Kidney (tissue), 22 donors: ENCODE measurements at places on chromosomes 1 and 21. TPM values are rescaled to one million over a fixed set of nuclear protein-coding genes. Genes with fewer than 3 reads are reported as not detected.

- no peak for DNase-seq
Measured at GRCh38 chr1:165234149-165234548, 122.4 kb downstream of the LMX1A start.

DNA sequence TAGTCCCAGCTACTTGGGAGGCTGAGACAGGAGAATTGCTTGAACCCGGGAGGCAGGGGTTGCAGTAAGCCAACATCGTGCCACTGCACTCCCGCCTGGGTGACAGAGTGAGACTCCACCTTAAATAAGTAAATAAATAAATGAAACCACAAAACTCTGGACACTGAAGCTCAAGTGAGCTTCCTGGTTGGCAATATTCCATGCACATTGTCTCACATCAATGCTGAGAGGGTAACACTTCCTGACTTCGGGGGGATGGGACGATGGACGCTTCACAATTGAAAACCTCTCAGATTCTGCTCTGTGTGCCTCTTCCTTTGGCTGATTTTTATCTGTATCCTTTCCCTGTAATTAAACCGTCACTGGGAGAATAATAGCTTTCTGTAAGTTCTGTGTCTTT lies 70.0 kb upstream of the ZNF644 start:
- DNase-seq, result no peak

- DNase-seq, result no peak
Measured at GRCh38 chr1:232372841-232373440, 257.0 kb downstream of the SIPA1L2 start.

GRCh38 chr1:223860051-223860622 lies 14.4 kb upstream of the TP53BP2 start:
- no peak for DNase-seq

DNA sequence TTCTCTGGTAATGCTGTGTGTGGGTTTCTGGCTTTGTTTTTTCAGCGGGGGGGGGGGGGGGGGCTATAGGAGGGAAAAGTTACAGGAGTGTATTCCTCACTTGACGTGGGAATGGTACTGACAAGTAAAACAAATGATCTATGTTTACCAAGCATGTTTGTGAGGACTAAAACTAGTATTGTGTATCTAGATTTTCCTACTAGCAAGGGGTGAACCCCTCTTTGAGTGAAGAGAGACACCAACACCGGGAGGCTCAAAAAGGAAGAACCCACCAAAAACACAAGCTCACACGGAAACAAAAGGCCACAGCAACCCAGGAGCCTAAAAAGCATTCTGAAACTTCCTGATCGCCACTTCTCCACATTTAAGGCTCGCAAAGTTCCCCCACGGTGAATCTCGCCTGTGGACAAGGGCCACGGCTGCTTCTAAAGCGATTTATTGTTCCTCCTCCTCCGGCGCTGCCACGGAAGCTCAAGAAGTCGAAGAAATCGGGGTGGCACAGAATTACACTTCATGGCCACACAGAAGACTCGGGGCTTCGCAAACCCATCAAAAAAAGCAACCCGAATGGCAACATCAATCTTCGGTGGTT lies 703 bp downstream of the PUM1 start:
- peak; percentile 41 for DNase-seq

- DNase-seq, result no peak
Measured at GRCh38 chr1:26861286-26861701, 1.7 kb upstream of the SFN start.

- DNase-seq, result no peak
Measured at GRCh38 chr1:17630048-17630830, 90.7 kb downstream of the ARHGEF10L start.

GRCh38 chr1:227321035-227321434 lies 2.7 kb upstream of the CDC42BPA start:
- DNase-seq, result no peak

DNA sequence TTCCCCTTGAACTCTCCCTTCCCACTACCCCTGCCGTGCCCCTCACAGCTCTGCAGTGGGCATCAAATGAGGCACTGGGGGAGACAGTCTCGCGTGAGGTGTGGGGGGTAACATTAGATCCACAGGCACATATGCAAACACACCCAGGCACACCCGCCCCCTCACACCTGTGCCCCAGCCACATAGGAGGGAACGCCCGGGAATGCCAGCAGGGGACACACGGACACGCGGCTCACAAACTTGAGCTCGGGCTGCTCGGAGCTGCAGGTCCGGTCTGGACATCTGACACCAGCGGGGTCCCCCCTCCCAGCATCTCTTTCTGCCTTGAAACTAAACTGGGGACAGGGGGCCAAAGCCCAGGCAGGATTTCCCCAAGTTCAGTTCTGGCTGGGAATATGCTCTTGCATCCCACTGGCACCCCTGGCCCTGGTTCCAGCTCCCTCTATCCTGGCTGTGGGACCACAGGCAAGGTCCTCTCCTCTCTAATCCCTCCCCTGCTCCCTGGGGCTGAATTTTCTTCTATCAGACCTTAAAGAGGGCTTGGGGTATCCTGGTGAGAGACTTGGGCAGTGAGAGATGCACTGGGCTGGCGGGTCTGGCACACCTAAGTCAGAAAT lies 30.6 kb downstream of the CDCP2 start:
- no peak for DNase-seq

- no peak for DNase-seq
Measured at GRCh38 chr1:55352080-55352810, 137.1 kb upstream of the USP24 start.

- DNase-seq, result no peak
Measured at GRCh38 chr21:42747276-42747701, 93.9 kb downstream of the PDE9A start.

GRCh38 chr1:22957066-22957465 lies 15.6 kb downstream of the LACTBL1 start:
- DNase-seq, result no peak

DNA sequence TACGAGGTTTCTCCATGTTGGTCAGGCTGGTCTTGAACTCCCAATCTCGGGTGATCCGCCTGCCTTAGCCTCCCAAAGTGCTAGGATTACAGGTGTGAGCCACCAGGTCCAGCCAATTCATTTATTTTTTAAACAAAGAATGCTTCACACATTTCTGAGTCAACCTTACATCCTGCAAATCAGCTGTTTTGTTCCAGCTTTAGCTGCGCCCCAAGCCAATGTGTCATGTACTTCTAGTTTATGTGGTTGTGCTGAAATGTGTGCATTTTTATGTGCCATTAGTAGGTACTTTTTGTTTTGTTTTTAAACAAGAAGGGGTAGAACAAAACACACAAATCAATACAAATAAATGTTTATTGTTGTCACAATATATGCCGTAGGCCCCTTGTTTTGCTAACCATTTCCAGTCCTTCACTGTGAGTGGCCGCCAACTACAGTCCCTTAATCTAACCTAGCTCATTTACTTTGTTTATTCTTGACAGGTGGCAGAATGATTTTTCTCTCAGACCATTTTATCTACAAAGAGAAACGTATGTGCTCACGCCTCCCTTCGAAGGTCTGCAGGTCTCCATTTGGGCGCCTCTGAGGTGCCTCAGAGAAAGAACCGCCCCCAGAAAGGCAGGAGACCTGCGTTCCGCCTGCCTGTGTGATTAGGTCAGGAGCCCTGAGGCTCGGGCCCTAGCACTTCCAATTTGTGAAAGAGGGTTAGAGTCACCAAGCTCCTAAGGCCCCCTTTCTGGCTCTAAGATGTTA lies 2.8 kb upstream of the CASQ2 start:
- no peak for DNase-seq

DNA sequence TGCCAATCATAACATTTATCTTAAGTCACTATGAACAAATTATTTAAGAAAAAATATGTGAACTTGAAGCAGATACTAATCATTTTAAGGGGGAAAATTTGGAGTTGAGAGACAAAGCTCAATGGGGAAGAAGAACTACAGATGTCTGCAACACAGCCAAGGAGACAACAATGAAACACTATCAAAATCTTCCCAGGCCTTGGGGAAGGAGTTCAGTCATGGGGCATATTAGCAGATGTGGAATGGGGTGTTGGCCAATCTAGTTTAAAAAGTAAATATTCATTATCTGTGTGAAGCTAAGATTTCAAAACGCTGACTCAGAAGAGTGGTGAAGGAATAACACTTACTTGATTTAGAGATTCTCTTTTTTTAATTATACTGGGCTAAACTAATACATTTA lies 671.6 kb upstream of the ZP4 start:
- no peak for DNase-seq

GRCh38 chr1:178688244-178688643 lies 36.8 kb upstream of the RALGPS2 start:
- DNase-seq, result no peak

- DNase-seq, result no peak
Measured at GRCh38 chr1:205610036-205610435, 21.8 kb downstream of the ELK4 start.

DNA sequence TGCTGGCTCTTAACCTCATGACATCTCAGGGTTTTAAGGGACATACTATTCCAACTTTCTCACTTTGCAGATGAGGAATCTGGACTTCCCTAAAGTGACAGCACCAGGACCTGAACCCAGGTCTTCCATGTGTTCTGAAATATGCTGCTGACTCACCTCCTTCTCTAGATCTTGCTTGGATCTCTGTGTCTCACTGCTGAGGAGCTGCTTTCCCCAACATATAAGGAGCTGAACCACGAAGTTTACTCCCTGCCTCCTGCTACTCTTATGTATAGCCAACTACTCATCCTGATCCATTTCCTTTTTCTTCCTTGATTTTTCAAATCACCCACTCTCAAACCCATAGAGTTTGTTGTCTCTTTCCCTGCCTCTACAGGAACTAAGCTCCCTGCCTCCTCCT lies 38.2 kb downstream of the ALG14 start:
- DNase-seq, result no peak

DNA sequence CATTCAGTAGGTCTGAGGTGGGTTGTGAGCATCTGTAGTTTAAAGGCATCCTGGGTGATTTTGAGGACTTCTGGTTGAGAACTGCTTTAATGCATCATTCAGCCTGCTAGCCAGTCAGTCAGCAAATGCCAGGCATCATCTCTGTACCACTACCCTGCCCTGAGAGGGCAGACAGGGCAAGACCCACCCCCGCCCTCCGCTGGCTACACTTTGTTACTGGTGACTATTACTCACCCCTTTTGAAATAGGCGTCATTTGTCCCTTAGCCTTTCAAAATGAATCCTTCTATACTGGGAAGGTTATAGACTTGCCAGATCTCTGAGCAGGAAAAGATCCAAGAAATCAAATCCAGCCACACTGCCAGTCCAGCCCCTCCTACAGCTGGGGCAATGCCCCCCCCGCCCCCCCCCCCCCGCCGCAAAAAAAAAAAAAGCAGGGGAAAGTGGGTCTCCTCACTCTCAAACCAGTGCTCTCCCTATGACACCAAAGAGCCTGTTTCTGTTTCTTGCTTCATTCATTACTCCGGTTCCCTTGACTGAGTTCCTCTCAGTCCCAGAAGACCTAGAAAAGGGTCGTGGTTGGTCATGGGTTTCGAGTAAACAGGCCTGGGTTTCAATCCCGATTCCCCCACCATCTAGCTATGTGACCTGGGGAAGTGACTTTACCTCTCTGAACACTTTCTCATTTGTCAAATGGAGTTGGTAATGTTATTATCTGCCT lies 4.4 kb downstream of the SELENON start:
- no peak for DNase-seq

- DNase-seq, result no peak
Measured at GRCh38 chr21:25583370-25584130, 23.7 kb downstream of the MRPL39 start.

DNA sequence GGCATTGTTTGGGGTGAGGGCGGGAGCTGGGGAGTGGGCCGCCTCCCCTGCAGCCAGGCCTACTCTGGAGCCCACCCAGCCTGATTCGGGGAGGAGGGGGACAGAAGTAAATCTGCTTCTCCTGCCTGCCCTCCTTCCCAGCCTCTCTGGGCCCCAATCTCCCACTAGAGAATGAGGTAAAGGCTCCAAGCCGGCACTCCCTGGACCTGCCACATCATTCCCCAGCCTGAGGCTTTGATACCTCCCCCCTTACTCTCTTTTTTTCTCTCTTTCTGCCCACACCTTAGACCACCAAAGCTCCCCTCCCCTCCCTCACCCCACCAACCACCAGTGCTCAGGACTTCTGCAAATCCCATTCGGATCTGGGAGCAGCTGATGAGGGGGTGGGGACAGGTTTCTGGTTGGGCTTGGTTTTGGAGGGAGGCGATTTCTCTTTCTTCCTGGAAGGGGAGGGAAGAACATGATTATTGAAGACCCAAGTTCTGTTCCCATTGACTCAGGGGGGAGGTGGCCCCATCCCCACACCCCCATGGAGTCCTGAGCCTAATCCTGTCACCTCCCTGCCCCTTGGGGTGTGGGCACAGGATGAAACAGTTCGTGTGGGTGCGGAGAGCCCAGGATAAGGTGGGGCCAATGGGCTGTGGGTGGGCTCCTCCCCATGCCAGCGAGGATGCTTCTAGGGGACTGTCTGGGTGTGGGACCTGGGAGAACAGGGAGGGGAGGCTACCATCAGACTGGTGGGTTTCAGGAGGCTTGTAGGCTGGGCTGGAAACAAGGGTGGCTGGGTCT lies 1.3 kb downstream of the MAP7D1 start:
- DNase-seq, result peak; percentile 75

GRCh38 chr1:30668024-30668423 lies 55.4 kb downstream of the MATN1 start:
- peak; percentile 29 for DNase-seq

CD247 gene
- 7.7 TPM for total RNA-seq

FMO2 gene
- total RNA-seq, result 22.3 TPM

LRRC3 gene
- 1.4 TPM for total RNA-seq

ICOSLG gene
- 10.2 TPM for total RNA-seq

AMY1B gene
- total RNA-seq, result not detected
